Epithelial cell of umbilical artery (primary cell): ENCODE measurements at places on chromosomes 3 and 15. TPM values are rescaled to one million over a fixed set of nuclear protein-coding genes. Genes with fewer than 3 reads are reported as not detected.

The TF gene
- total RNA-seq = under 0.01 TPM in 1 of 2 replicates, not detected in the other

The TMEM87A gene
- total RNA-seq = 68.5 and 70.2 TPM in 2 replicates

The ARHGEF26 gene
- 0.46 and 0.97 TPM in 2 replicates for total RNA-seq

The LRRC31 gene
- total RNA-seq = not detected in 2 replicates

The SLC15A2 gene
- total RNA-seq = under 0.01 TPM in 1 of 2 replicates, not detected in the other
